ENCODE measurements at places on chromosomes 16 and 17.
A peak's percentile ranks its signal among the peaks of the same experiment; 100 is the strongest.

DNA sequence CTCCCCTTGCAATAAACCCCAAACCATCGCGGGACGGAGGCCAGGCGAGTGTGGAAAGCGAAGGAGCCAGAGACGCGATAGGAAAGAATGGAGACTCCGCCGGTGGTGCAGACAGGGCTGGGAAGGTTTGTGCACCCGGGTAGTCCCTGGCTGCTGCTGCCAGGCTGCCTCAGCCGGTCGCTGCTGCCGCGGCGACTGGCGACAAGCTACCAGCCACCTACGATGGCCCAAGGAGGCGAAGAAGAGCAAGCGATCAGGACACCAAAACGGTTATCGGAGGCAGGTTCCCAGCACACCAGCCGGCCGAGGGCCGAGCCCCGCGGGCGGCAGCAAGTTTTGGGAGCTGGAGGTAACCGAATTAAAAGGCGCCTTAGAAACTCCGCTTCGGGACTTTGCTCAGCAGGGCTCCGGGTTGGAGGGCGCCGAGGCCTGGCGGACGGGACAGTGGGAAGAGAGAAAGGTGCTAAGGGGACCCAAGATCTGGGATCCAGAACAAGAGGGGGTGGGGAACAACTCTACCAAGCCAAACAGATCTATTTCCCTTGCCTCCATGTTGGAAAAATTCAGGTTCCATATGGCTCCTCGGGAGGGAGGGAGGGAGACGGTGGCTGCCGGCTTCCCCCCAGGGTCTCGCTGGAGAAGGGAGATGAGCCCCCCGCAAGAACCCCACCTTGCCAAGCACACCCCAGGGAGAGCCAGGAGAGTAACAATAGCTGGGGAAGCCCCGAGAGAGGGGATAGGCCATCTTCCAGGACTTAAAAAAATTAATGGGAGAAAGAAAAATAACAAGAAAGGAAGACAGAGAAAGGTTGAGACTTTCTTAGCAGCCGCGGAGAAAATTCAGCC lies 9.7 kb upstream of the HOXB2 start:
- DNase-seq: no peak

DNA sequence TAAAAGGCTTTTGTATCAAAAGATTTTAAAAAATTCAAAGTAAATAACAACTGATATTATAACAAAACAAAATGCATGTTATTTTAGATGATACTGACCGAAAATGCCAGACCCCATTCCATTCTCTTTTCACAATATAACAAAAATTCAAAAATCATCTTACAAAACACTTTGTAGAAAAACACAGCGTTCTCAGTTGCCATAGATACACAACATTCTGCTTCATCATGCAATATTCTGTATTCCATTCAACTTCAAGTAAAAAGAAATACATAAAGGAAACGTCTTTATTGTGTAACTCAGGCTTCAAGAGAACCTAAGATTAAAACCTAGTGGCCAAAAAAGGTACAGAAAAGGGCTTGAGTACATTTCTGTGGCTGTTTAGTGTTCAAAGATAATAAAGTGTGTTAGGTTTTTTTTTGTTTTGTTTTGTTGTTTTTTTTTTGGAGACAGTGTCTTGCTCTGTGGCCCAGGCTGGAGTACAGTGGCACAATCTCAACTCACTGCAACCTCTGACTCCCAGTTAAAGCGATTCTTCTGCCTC lies 250.5 kb downstream of the CEP112 start:
- DNase-seq: no peak

- DNase-seq: peak; percentile 57
Observed at GRCh38 chr16:49023050-49023449, 258.6 kb downstream of the CBLN1 start.

GRCh38 chr17:37405955-37406634 lies 541 bp downstream of the ACACA start:
- DNase-seq: no peak

DNA sequence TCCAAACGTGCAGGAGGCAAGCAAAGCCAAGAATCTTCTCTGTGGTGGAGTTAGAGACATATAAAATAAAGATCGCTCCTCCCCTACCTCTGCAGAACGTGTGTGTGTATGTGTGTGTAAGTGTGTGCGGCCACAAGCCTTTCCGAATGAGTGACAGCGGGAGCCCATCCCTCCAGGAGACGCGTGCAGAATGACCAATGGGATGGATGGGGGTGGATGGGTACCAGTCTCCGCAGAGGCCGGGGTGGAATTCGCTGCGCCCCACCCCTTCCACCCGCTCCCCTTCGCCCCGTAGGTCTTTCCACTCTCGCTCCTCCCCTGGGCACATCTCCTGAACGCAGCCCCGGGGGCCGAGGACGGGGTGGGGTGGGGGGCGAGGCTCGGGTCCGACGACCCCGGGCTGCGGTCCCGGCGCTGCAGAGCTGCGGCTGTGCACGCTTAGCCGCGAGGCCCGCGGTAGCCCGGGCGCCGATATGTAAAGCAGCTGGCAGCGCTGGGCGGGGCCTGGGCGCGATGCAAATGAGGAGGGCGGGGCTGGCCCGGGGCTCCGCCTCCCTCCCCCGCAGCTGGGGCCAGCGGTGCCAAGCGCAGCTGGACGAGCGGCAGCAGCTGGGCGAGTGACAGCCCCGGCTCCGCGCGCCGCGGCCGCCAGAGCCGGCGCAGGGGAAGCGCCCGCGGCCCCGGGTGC lies at the start of gene PRKCB:
TSS of gene PRKCB (plus strand) at position 594 of the 688 bp plus-strand sequence.
- DNase-seq: no peak

GRCh38 chr16:4410335-4411075 lies 5.9 kb downstream of the CORO7 start:
- DNase-seq: no peak

- DNase-seq: no peak
Observed at GRCh38 chr17:16415031-16415924, at the start of gene TRPV2. Gene TRPV2 (plus strand): TSS chr17:16415571. CDS start chr17:16417669, 2,098 bp downstream.

DNA sequence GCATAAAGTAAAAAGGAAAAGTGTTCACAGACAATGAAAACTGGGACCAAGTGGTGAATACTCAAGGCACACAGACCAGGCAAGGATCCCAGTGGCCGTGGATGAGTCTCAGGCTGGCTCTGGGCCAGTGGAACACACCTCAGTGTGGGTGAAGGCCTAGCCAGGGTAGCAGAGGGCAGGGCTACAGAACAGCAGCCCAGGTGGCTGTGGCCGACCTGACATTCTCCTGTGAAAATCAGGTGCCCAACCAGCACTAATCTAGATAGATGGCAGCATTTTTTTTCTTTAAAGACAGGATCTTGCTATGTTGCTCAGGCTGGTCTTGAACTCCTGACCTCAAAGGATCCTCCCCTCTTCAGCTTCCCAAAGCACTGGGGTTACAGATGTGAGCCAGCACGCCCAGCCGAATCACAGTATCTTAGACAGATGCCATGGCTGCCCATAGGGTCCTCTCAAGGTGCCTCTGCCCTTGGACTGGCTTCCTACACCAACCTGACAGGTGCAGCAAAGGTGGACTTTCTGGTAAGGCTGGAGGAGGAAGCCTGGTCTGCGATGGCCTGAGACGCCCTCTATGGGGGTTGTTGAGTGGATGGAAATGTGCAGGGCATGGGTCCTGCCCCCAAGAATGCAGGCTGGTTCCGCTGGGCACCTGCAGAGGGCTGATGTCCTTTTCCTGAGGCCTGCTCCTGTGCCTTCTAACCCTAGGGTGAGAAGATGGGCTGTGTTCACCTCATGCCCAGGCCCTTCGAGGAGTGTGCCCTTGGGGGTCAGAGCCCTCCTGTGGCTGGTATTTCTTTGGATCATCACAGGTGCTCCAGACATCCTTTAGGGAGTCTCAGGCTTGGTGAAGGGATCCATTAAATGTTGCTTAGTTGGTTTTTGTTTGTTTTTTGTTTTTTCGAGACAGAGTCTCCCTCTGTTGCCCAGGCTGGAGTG lies 3.8 kb upstream of the P4HB start:
- no peak for DNase-seq
